ENCODE measurements at places on chromosomes 5 and 9.

- no peak for DNase-seq
Measured at GRCh38 chr5:14445013-14445412, 136.6 kb upstream of the OTULINL start.

DNA sequence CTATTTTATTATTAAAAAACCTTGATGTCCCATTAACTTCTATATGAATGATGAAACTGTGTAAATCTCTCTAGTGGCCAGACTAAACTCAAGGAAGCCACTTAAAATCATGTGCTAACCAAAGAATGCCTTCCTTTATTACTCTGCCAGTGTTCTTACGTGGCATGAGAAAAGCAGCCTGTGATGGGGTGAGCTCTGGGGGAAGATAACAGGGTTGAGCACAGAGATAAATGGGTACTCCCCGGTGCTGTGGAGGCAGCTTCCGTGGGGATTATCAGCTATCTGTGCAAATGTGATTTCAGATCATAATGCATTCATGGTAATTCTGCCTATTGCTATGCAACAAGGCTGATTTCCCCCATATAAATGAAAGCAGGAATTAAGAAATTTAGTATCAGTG is 181.3 kb downstream of the CAVIN4 start:
- no peak for DNase-seq

DNA sequence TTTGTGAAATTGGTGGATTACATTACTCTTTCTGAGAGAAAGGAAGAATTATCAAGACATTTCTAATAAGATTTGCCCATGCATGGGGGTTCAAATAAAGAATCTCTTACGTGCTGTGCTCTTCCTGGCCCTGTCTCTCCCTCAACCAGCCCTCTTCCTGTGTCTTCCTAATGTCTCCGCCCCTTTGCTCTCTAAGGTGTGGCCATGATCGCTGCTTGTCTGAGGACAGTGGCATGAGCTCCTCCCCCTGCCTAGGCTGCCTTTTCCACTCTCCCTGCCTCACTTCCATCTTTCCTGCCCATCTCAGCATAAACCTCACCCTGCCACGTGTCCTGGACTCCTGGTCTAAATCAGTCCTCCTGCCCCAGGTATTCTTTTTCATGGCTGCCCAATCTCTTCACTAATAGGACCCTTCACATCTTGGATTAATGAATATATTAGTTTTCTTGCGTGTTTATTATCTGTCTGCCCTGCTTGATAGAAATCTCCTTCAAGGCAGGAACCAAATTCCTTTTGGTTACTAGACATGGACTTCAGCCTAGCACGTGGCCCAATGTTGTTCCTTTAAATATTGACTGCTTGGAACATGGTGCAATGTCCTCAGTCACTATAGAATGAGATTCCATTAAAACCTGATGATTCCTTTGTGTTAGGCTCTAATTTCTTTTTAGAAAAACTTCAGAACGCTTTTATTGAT is 122.3 kb downstream of the MTRR start:
- no peak for DNase-seq

DNA sequence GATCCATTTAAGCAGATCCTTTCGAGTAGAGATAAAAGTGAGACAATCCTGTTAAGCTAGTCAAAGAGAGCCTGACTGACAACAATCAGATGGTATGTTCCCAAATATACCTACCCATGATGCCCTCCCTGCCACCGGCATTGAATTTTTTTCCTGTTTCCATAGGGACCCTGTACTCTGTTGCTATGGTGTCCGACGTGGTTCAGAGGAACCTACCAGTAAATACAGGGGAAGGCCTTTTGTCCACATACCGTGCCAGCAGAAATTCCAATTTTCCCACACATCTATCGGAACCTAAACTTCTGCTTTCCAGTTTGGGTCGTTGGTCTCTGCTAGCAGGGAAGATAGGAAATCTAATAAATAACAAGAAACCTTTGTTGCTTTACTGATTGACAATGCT is 64.7 kb downstream of the MEGF10 start:
- DNase-seq: no peak

DNA sequence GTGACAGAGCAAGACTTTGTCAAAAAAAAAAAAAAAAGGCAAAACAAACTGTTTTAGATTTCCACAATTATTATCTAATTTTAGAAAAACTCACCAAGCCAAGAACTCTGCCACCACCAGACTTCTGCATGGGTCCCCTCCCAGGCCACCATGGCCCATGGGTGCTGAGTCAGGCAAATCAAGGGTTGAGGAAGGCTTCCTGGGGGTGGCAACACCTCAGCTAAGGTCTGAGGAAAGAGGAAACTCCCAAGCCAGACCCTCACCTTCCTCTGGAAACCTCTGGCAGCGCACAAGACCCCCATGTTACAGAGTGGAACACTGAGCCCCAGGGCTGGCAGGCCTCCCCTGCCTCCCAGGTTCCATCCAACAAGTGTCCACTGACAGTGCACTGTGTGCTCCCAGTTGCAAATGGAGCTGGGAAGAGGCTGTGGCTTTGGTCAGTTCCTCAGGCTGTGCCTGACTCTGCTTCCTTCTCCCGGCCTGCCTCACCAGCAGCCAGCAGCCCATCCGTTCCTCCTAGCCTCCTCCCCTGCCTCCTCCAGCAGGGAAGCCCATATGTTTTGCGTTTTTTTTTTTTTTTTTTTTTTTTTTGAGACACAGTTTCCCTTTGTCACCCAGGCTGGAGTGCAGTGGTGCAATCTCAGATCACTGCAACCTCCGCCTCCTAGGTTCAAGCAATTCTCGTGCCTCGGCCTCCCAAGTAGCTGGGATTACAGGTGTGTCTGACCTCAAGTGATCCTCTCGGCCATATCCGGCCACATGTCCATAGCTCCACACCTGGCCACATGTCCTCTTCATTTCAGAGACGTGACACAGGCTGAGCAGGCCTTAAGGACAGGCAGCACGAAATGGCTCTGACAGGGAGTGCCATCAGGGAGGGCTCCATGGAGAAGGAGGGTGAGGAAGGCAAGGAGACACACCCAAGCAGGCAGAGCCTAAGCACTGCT is 3.5 kb upstream of the SUSD3 start:
- no peak for DNase-seq

DNA sequence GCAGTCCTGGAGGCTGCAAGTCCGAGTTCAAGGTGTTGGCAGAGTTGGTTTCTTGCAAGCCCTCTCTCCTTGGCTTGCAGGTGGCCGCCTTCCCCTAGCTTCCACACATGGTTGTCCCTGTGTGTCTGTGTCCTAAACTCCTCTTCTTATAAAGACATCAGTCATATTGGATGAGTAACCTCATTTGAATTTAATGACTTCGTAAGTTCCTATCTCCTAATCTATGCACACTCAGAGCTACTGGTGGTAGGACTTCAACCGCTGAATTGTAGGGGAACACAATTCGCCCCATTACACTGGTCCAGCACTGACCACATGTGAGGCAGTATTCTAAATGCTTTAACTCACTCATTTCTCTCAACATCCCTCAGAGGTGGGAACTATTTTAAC is 25.9 kb upstream of the ADAMTS2 start:
- DNase-seq: no peak

GRCh38 chr5:143376195-143376779 is 27.2 kb downstream of the NR3C1 start:
- DNase-seq: no peak

- DNase-seq: no peak
Measured at GRCh38 chr9:92619601-92620300, 50.2 kb downstream of the IPPK start.

DNA sequence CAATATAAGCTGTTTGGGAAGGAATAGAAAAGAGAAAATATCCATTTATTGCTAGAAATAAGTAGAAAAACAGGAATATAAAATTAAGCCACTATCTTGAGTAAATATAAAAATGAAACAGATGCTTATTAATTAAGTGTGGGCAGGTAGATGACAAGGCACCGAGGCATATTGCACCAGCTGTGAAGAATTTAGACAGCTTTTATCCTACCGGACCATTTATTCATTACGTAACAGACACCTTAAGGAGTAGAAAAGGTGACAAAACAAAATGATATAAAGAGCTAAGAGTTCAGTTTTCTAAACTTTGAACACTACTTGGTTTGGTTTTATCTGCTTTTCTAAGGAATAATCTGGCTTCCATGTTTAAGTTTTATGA is 404.1 kb downstream of the PTPRD start:
- no peak for DNase-seq

DNA sequence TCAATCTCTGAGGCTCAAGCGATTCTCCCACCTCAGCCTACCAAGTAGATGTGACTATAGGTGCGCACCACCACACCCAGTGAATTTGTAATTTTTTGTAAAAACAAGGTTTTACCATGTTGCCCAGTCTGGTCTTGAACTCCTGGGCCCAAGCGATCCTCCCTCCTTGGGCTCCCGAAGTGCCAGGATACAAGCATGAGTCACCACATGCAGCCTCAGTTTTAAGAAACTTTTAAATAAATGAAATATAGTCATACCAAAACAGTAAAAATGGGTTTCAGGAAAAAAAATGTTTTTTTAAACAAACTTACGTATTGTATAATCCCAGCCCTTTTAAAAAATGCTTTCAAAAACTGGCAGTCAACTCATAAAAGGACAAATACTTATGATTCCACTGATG is 26.6 kb downstream of the FXN start:
- DNase-seq: no peak

GRCh38 chr5:127042593-127042992 is 12.2 kb upstream of the MARCHF3 start:
- no peak for DNase-seq

- peak; percentile 95 for DNase-seq
Measured at GRCh38 chr5:168916266-168916665, 337.1 kb upstream of the PANK3 start.

DNA sequence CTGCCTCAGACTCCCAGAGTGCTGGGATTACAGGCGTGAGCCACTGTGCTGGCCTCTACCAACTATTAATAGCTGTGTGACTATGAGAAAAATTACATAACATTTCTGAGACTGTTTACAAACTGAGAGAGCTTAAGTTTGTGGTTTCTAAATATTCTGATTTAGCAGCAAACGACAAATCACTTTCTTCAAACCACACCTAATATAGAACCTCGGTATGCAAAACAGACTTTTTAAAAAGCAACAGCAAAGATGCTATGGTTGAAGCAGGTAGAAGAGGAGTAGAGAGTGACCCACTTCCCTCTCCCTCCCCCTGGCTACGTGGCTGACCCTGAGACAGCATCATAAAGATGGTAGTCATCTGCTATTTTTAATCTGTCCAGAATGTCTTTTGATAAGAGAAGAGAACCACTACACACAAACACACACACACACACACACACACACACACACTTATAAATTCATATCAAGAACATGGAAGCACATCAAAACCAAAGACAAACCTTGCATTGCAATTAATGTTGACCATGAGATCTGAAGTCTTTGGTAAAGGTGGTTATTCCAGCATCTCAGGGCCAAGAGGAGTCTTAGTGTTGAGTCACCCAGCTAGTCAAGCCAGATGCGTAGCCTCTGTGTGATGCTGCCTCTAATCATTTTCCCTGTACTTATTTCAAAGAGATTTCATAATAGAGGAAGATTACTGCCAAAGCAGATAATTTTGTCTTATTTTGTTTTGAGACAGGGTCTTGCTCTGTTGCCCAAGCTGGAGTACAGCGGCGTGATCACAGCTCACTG is 58.1 kb upstream of the TMEM215 start:
- no peak for DNase-seq

GRCh38 chr9:12776513-12777055 is 1.8 kb downstream of the LURAP1L start:
- no peak for DNase-seq

DNA sequence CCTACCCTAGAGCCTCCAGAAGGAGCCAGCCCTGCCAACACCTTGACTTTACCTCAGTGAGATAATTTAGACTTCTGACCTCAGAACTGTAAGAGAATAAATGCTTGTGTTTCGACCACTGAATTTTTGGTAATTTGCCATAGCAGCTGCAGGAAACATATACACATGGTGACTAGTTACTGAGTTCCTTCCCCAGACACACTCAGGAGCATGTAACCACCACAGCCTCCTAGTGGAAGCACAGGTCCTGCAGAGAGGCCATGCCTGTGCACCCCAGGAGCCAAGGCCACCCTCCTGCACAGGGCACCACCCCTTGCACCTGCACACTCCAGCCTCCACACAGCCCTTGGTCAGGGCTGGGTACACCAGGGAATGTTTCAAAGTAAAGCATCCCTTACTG is 7.6 kb upstream of the CAMSAP1 start:
- DNase-seq: no peak

DNA sequence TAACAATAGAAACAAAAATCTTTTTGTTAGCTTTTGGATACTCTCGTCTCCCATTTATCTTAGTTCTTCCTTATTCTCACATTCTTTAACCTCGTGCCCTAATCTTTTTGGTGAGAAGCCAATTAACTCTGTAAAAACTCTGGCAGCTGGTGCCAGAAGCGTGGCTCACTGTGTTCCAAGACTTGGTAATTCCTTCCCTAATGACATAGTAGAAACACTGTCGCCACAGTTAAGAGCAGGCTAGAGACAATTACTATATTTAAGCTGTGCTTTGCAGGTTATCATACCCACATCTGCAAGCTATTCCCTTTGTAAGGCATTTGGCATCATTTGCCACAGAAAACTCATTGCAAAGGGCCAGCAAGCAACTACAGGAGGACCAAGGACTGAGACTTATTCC is 160.9 kb upstream of the PIK3R1 start:
- DNase-seq: no peak

- no peak for DNase-seq
Measured at GRCh38 chr5:168848569-168848968, 269.4 kb upstream of the PANK3 start.

DNA sequence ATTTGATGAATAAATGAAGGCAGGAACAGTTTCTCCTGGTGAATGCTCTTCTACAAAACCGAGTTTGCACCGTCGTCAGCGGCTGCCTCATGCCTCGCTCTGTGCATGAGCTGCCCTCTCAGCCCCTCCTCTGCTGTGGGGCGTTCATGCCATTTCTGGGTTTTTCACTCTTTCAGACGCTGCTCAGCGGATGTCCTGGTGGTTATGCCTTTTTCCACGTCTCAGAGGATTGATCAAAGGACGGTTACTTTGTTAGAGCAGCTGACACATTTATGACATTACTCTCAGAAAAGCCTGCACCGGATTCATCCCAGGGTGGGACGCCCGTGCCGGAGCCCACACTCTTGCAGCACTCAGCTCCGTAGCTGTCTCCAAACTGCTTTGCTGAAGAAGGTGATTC is 195.9 kb upstream of the PPP1R26 start:
- no peak for DNase-seq
